ENCODE measurements at places on chromosomes 13 and 19. TPM values are rescaled to one million over a fixed set of nuclear protein-coding genes. Genes with fewer than 3 reads are reported as not detected.

The TUBGCP3 gene
- total RNA-seq = 30.3 TPM

The FLT1 gene
- total RNA-seq = 147 TPM

The CFAP97D2 gene
- total RNA-seq = not detected

The CEACAM1 gene
- total RNA-seq = 6.2 TPM

The RPL21 gene
- 593 TPM for total RNA-seq

The ETV2 gene
- total RNA-seq = 0.29 TPM

The ARMC6 gene
- 48.7 TPM for total RNA-seq

The NAPSA gene
- under 0.01 TPM for total RNA-seq

The DCT gene
- total RNA-seq = 0.10 TPM

The NAA16 gene
- total RNA-seq = 7.8 TPM

The NOVA2 gene
- total RNA-seq = 11.1 TPM

The SIGLEC7 gene
- not detected for total RNA-seq

The ZNF626 gene
- 15.0 TPM for total RNA-seq

The OR7G2 gene
- not detected for total RNA-seq

The C1QTNF9B gene
- total RNA-seq = not detected

The ENOX1 gene
- total RNA-seq = 0.65 TPM

The ZNF763 gene
- 0.33 TPM for total RNA-seq

The HOOK2 gene
- 9.0 TPM for total RNA-seq

The ZNF44 gene
- 6.5 TPM for total RNA-seq

The IGFL2 gene
- total RNA-seq = not detected

The CEACAM4 gene
- total RNA-seq = not detected

The PRSS57 gene
- not detected for total RNA-seq

The ZNF431 gene
- 6.2 TPM for total RNA-seq

The S1PR2 gene
- total RNA-seq = 1.6 TPM
